ENCODE measurements at places on chromosomes 16 and 17.

DNA sequence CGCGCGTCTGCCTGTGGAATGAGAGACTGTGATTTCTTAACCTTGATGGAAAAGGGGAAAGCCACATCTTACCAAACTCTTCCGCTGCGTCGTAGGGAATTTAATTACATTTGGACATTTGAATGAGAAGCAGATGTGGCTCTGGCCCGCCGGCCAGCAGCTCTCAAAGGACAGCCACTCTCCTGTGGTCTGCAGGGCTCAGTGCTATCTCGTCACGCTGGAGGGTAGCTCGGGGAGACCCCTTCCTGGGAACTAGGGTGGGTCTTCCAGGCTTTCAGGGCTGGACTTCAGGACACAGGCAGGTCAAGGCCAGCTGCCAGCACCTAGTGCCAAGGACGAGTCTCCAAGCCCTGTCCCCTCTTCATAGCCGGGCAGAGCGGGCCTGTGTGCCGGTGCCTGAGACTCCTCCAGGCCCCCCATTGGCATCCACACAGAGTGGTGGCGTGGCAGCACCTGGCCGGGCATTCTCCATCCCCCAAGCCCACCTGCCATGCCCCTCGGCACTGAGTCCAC, 15.9 kb upstream of the TBX2 start:
- DNase-seq: no peak

GRCh38 chr16:72098936-72099335, 5.3 kb downstream of the DHX38 start:
- no peak for DNase-seq

GRCh38 chr16:59604354-59604753, 870.2 kb upstream of the GOT2 start:
- no peak for DNase-seq

DNA sequence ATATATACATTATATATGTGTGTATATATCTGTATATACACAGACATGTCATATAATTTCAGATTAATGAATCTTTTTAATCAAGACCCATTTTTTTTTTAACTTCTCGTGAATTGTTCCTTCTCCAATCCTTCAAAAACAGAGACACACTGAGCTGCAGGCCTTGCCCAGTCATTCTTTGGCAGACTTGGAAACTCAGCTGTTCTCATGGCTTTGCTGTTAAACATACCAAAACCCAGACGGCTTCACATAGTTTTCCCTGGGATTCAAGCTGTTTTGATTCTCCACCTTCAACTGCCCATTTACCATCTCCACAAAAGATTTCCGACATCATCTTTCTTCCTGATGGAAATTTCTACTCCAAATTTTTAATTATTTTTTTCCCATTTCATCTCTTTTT, 148.7 kb downstream of the KCNJ2 start:
- no peak for DNase-seq

DNA sequence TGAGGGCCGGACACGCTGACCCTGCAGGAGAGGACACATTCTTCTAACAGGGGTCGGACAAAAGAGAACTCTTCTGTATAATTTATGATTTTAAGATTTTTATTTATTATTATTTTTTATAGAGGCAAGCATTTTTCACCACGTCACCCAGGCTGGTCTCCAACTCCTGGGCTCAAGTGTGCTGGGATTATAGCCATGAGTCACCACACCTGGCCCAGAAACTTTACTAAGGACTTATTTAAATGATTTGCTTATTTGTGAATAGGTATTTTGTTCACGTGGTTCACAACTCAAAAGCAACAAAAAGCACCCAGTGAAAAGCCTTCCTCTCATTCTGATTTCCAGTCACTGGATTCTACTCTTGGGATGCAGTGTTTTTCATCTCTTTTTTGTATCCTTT, 2.3 kb upstream of the SERPINF1 start:
- DNase-seq: no peak

DNA sequence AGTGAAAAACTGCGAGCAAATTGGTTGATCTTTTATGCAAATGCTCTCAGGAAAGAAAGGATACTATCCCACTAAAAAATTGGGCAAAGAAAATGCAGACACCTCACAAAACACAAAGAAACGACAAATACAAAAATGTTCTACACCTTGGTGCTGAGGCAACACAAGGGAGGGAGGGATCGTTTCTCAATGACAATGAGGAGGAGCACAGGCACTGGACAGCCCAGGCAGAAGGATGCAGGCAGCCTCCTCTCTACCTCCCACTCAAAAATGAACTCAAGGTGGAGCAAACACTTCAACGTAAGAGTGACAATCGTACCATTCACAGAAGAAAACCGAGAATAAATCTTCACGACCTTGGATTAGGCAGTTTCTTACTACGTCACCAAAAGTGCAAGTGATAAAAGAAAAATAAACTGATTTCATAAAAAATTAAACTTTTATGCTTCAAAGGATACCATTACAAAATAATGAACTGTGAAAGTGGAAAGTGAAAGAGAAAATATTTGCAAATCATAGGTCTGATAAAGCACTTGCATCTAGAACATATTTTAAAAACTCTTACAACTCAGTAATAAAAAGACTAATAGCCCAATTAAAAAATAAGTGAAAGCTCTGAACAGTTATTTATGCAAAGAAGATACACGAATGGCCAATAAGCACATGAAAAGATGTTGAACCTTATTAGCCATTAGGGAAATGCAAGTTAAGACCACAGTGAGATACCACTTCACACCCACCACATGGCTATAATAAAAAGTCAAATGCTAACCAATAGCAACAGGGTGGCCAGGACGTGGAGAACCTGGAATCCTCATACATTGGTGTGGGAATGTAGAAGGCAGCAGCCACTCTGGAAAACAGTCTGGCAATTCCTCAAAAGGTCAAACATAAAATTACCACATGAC, 80.8 kb upstream of the TRAP1 start:
- no peak for DNase-seq

- no peak for DNase-seq
Measured at GRCh38 chr17:83026311-83026811, 53.0 kb upstream of the METRNL start.

- DNase-seq: no peak
Measured at GRCh38 chr17:44749076-44749979, 9.5 kb upstream of the ADAM11 start.

DNA sequence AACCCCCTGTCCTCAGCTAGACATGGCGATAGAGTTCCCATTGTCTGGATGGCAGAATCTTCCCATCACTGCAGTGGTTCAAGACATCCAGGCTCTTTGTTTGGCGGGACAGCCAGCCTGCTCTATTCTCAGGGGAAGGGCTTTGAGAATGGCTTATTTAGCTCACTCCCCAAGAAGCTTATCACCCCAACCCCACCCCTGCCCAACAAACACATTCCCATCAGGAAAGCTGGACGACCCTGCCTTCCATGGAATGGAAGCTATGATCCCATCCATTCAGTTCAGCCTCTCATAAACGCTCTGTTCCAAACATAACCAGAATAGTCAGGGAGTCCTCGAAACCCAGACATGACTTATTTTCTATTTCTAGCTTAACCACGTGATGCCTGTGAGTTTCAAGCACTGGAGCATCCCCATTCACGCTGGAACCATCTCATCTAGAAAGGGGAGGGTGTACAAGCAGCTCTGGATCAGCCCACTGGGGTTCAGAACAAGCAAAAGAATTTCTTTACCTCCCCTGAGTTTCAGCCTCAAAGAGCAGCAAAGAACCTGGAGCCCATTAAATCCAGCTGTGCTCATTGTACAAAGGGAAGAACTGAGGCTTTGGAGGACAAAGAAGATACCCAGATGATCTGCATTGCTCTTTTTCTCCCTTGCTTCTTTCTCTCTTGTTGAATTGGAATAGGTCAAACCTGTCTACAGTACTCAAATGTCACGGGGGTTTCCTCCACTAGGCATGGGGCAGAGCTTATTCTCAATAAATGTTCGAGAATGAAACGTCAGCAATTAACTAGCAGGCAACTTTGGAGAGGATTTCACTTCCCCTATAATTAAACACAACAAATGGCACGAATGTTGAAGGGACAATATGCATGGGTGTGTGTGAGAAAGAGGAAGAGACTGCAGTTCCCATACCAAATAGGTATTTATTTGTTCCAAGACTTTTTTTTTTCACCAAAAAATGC, 93.1 kb downstream of the XYLT1 start:
- no peak for DNase-seq

GRCh38 chr16:14248791-14249190, 177.7 kb downstream of the MRTFB start:
- DNase-seq: no peak

DNA sequence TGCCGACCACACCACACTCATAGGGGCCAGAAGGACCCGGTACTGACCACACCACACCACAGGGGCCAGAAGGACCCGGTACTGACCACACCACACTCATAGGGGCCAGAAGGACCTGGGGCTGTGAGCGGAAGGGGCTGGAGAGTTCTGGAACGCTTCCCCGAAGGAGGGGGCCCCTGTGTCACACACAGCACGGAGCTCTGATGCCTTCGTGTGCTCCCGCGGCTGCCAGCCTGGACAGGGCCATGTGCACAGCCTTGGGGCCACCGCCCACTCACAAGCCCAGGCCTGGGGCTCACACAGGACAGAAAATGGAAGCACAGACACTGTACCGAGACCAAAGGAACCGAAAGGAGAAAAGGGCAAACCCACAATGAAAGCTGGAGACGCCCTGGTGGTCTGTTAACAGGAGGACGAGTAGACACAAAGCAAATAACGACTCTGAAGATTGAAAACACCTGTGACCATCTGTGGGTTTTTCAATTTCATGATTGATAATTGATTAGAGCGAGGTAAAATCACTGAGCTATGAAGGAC, 106.5 kb upstream of the METRNL start:
- no peak for DNase-seq

- no peak for DNase-seq
Measured at GRCh38 chr17:80138856-80139426, 8.0 kb downstream of the EIF4A3 start.

DNA sequence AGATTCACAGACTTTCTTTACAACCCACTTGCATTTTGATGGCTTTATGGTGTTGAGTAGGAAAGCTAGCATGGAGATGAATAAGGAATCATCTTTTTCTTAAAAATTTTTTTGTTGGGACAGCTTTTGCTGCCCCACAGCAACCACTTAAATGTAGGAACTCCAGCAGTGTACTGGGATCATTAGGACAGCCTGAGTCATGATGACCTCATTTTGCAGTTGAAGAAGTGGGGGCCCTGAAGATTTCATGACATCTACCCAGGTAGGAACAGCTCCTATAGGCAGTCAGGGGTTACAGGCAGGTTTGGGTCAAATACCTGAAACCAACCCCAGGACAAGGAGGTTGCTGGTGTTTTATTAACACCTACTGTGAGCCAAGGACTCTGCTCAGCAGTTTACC, 2.1 kb downstream of the METTL22 start:
- DNase-seq: no peak

DNA sequence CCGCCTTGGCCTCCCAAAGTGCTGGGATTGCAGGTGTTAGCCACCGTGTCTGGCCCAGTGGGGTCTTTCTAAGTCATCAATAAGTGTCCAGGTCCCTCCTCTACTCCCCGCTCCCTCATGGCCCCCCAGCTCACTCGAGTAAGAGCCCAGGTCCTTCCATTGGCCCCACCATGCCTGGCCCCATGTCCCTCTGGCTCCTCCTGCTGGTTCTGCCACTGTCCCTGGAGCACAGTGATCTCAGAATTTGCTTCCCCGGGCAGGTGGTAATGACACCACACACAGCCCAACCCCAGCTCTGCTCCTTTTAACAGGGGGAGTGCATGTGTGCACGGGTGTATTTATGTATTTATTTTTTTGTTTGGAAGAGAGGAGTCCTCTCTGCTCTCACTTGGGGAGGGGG, 19.6 kb downstream of the MGAT5B start:
- no peak for DNase-seq

GRCh38 chr16:85526185-85526974, 86.7 kb upstream of the GSE1 start:
- DNase-seq: no peak

- no peak for DNase-seq
Measured at GRCh38 chr16:2004795-2005517, 4.7 kb downstream of the ZNF598 start.

GRCh38 chr17:74218436-74218835, 5.1 kb downstream of the TTYH2 start:
- DNase-seq: no peak

DNA sequence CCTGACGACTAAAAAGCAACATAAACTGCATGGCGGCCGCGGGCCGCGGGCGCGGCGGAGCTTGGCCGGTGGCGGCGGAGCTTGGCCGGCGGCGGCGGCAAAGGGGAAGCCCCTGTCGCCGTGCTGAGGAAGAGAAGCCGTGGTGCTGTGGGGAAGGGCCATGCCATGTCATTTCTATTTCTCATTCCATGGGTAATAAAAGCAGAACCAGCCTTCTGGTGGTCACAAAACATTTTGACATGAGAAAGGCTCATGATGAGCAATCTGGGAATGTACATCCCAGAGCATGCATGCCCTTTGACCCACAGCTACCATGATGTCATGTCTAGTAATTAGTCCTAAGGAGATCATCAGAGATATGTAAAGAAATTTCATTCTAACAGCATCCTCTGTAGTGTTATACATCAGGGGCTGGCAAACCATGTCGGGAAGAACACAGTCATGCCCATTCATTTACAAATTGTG, 23.9 kb upstream of the HEATR6 start:
- no peak for DNase-seq

GRCh38 chr17:65022751-65023700, 33.5 kb downstream of the GNA13 start:
- DNase-seq: peak; percentile 21

GRCh38 chr17:17077861-17078732, 35.8 kb downstream of the MPRIP start:
- DNase-seq: no peak

GRCh38 chr17:72244956-72245355, 124.1 kb downstream of the SOX9 start:
- DNase-seq: no peak

DNA sequence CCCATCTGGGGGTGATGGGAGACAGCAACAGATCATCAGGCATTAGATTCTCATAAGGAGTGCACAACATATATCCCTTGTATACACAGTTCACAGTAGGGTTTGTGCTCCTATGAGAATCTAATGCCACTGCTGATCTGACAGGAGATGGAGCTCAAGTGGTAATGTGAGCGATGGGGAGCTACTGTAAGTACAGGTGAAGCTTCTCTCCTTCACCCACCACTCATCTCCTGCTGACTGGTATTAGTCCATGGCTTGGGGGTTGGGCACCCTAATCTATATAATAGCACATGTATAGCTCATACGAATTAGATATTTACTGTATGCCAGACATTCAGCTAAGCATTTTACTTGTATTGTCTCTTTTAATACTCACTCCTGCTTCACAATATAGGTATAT, 101.7 kb downstream of the MAP2K6 start:
- DNase-seq: no peak

- no peak for DNase-seq
Measured at GRCh38 chr16:84766978-84767773, 52.6 kb upstream of the CRISPLD2 start.

GRCh38 chr17:38561416-38562214, 44.1 kb downstream of the SRCIN1 start:
- DNase-seq: no peak

GRCh38 chr17:65297384-65297783, 160.2 kb downstream of the RGS9 start:
- no peak for DNase-seq

- no peak for DNase-seq
Measured at GRCh38 chr17:18059283-18059682, 20.1 kb downstream of the GID4 start.

Data from COR-L47 (cell line).